ENCODE measurements at places on chromosomes 1 and 21.

DNA sequence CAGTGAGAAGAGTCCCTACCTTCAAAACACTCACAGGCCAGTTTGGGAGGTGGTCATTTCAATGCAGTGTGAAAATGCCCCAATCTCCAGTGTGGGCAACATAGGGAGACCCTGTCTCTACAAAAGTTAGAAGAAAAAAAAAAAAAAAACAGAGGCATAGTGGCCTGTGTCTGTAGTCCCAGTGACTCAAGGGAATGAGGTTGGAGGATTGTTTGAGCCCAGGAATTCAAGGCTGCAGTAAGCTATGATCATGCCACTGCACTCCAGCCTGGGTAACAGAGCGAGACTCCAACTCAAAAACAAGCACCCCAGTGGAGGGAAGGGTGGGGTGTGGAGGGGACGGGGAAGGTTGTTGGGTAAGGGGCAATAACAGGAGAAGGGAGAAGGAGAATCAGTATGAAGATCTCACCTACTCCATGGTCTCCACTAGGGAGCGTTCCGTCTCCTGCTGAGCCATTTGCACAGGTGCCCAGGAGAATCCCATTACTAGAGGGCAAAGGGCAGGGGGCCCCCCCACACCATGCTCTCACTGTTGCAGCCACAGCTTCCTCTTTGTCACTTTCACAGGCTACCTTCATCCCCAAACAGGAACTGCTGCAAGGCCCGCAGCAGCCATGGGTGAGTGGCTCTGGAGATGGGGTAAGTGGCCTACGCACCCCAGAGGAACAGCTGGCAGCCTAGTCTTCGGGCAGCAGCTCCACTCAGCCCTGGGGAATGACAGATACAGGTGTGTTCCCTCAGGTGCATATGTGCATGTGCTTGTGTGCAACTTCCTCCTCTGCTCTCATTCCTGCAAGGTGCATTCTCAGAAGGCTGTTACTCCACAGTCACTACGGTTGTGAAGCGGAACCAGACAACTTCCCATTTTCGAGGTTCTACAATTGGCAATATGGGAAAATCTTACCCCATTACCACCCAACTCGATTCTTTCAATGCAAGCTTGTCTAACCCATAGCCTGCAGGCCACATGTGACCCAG is 87.9 kb upstream of the LYST start:
- peak; percentile 32 for DNase-seq

DNA sequence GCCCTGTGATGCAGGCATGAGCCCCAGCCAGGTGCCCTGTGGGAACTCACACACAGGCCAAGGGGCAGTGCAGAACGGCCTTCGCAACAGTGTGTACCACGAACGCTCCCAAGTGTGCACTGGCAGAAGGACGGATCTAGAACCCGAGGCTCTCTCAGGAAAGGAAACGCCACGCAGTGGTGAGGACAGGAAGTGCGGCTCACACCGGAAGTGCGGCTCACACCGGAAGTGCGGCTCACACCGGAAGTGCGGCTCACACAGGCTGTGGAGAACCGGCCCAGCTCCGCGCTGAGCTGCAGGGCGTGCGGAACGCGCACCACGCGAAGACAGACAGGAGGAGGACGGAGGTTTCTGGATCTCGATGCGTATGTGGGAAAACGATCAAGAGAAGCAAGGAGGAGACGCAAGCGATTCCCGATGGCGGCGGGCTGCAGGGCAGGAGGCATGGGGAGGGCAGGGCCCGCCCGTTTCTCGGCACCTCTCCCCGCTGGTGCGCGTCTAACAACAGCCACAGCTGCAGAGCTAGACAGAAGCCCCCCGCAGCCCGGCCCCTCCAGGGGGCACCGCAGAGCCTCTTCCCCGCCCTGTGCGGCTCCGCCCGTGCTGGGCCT is 35.9 kb upstream of the TMEM52 start:
- DNase-seq, result no peak

GRCh38 chr1:94416901-94417727 is 1.1 kb upstream of the ABCD3 start:
- peak; percentile 85 for DNase-seq

- DNase-seq, result peak; percentile 90
These were observed 15.2 kb downstream of the SLC27A3 start for GRCh38 chr1:153790313-153790965.

- DNase-seq, result no peak
These were observed 125.5 kb upstream of the SERBP1 start for GRCh38 chr1:67555461-67556296.

GRCh38 chr1:22776035-22776613 is 65.5 kb downstream of the EPHB2 start:
- DNase-seq, result no peak

DNA sequence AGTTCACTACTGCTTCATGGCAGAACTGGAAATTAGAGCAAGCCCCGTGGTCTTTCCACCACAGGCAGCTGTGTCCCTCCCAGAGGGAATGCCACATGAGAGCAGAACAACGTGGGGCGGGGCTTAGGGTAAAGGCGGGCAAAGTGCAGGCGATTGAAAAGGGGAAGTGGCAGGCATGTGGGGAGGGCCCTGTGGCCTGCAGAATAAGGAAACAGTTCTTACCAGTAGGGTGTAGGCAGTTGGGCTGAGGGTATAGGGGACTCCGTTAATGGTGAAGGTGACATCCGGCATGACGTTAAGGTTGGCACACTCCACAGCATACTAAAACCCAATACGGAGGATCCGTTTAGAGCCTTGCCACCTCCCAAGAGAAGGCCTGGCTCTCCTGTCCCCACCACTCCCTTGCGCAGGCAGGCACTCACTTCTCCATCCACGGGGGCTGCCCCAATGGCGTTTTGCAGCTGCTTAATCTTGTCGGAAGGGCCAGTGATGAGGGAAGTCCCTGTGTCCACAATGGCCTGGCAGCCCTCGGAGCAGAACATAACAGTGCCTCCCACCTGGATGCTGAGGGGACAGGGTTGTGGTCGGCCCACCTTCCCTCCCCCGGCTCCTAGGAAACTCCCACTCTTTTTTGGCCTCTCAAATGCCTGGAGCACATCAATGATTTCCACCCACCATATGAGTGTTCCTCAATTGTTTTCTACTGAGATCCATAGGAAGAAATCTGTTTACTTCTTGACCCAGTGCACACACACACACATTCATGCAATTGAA is 9.1 kb upstream of the RAB7B start:
- DNase-seq, result no peak

Measured in GM23248 (cell line).